ENCODE measurements at places on chromosomes 16 and 17. TPM values are rescaled to one million over a fixed set of nuclear protein-coding genes. Genes with fewer than 3 reads are reported as not detected.

DNA sequence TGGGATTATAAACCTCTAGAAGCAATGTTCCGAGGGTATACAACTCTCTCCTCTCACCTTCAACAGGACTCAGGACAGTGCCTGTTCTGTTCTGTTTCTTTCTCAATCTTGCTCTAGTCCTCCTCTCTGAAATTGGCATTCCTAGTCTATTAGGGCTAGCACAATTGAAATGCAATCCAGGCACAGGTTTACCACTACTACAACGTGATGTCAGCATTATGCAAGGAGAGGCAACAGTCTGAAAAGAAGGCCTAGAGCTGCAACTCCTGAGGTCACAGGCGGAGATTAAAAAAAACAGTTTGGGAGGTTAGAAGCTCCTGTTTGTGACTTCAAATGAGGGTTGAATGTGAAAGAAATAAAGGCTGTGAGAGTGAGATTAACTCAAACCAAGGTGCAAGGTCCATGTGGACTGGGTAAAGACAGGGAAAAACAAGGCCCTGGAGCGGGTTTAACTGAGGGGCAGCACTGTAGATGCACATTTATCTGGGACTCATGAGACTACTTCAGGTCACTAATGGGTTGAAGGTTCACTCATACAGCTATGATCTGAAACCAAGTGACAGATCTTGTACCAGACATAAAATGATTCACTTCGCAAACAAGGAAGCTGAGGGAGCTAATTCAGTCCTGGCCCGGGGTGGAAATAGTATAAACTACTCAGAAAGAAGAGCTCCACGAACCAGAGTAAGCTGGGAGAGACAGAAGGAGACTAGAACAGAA, 16.8 kb downstream of the AMFR start:
- no peak for DNase-seq

- DNase-seq: no peak
Measured at GRCh38 chr16:68246666-68247065, 1.5 kb downstream of the PLA2G15 start.

- DNase-seq: no peak
Measured at GRCh38 chr16:75025761-75026160, 26.9 kb downstream of the ZNRF1 start.

DNA sequence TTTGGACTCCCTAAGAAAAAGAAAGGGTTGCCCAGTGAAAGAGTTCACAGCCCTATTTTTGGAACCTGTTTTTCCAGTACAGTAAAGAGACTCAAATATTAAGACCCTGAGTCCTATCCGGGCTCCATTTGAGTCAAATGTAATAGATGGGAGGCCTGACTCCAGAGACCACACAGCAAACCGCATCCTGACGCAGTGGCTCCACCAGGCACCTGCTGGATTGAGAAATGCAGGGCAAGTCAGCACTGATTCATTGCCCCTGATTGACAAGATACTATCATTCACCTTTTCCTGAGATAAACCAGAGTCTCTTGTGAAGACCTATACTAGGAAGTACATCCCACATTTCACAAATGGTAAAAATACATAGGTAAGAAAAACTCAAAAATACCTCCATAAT, 715.7 kb upstream of the SOX9 start:
- no peak for DNase-seq

The GPS2 gene
- 25.0 TPM for total RNA-seq

DNA sequence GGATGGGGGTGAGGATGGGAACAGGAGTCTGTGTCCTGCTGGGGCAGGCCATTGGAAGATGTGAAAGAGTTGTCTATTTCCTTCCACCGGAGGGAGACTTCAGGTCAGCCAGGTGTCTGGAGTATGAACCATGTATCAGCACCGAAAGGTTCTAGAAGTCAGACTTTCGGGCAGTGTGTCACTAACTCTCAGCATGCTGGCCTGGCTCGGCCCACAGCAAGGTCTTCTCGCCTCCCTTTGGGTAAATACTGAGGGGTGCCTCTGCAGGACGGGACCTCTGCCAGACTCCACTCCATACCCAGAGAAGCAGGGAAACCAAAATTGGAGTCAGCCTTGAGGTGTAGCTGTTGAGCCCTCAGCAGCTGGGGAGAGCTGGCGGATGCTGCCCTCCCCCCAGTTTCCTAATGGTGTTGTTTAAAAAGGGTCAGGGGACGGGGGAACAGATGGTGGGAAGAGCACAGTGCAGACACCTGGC, 507 bp downstream of the CIITA start:
- DNase-seq: no peak

The SMIM5 gene
- total RNA-seq: 4.0 TPM

- DNase-seq: no peak
Measured at GRCh38 chr17:74892013-74892841, 1.2 kb downstream of the FADS6 start.

GRCh38 chr17:16938496-16939207, 33.3 kb downstream of the TNFRSF13B start:
- no peak for DNase-seq

DNA sequence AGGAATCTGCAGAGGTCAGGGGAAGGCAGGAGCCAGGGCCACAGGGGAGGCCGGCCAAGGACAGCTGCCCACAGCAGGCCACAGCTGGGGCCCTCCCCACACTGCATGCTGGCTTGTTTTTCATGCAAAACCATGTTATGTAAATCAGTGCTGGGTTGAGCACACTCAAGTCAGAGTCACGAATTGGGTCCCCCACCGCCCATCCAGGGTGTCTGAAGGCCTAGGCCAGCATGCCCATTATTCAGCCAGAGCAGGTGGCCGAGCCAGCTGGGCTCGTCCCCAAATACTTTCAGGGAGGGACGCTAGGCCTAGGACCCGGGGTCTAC, 51.2 kb upstream of the TOB1 start:
- DNase-seq: no peak

The CMTM1 gene
- total RNA-seq: 3.1 TPM

The KAT8 gene
- 41.2 TPM for total RNA-seq

The CCDC47 gene
- total RNA-seq: 63.6 TPM

DNA sequence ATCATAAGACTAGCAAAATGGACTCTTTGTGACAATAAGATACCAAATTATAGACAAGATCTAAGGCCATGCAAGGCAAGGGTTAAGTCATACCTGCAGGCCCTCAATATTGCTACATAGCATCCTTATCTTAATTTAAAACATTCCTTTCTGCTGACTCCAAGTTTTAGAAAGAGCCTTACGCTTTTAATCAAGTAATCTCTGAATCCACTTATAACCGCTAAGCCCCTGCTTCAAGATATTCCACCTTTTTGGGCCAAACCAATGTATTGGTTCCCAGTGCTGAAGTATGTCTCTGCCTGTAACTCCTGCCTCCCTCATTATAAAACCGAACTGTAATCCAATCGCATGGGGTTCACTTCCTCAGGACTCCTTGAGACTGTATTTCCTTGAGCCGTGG, 255.4 kb downstream of the PHKB start:
- no peak for DNase-seq

- no peak for DNase-seq
Measured at GRCh38 chr16:72442385-72443158, 270.6 kb upstream of the PMFBP1 start.

DNA sequence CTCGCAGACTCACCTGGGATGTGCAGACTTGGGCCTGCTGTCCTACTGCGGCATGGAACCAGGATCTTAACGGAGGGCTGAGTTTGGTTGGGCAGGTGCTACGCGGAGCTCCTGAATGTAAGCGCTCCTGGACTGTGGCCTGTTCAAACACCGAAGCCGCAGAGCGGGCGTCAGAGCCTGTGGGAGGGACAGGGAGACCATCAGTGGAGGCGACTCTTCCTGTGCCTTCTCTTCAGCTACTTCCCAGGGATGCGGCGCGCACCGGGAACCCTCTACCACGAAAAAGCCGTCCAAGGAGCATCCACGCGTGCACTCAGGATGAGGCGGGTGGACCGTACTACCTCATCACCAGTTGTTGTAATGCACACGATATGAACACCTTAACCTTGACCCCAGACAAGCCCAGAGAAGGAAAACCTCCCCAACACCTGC, 2.0 kb downstream of the USP36 start:
- DNase-seq: no peak

DNA sequence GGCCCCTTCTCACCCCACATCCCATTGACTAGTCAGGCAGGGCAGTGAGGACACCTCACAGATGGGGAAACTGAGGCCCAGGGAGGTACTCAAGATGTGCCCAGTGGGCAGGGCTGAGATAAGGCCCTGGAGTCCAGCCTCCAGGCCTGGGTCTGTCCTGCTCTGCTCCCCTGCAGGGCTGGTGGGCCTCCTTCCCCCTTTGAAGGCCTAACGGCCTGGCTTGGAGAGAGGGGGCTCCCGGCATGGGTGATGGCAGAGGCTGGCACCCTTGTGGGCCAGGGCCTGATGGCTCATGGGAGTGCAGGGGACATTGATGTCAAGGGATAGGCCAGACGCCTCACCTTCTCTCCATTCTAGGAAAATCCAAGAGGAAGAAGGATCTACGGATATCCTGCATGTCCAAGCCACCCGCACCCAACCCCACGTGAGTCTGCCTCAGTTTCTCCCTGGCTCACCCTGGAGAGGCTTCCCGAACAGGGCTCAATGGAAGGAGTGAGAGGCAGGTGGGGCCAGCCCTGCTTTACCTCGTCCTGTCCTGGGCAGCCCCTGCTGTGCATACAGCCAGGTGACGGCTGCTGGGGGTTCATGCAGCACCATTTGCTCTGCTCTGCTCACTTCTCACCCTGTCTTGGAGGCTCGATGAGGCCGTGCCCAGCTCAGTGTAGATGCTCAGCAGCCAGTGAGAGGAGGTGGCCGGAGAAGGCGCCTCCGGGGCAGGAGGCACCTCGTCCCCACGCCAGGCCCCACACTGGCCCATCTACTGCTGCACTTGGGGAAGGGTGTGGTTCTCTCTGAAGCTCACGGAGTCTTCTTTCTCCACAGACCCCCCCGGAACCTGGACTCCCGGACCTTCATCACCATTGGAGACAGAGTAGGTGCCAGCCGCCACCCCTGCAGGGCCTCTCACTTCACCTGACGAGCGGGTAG, 13.8 kb downstream of the MAP2K3 start:
- DNase-seq: no peak

DNA sequence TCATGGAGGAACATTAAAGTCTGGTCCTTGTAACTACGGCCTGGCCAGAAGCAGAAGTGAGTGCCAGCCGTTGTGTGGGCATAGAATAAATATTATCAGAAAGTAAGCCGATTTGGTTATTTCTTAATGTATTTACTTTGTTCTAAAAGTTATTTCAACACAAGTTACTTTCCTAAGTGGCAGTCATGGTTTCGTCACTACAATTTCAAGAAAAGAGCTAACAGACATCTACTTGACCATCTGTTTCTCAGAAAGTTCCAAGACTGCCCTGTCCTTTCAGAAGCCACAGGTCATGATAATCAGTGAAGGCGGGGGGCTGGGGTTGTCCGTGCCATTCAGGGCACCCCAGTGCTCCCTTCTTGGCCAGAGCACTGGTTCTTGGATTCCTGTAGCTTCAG, 14.9 kb upstream of the FASN start:
- no peak for DNase-seq

- no peak for DNase-seq
Measured at GRCh38 chr17:41583137-41584127, 3.3 kb downstream of the KRT14 start.

- no peak for DNase-seq
Measured at GRCh38 chr17:42138749-42139492, 15.9 kb downstream of the RAB5C start.

- no peak for DNase-seq
Measured at GRCh38 chr16:27223701-27224100, 20.4 kb downstream of the KDM8 start.

DNA sequence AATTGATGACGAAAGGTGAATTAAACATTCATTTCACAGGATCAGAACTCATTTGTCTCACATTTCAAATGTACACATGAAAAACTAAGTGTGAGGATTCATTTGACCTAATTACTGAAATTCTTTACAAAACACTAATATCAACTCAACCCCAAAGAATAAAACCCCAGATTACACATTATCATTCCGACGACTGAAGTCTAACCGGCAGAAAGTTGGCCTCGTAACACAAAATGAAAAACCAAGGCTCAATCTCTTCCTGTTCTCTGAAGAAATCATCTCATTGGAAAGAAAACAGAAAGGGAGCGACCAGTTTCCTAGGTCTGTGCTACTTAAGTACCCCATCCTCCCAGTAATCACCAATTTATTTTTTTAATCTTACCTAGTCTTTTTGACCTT, 1.8 kb downstream of the JPT1 start:
- DNase-seq: no peak

DNA sequence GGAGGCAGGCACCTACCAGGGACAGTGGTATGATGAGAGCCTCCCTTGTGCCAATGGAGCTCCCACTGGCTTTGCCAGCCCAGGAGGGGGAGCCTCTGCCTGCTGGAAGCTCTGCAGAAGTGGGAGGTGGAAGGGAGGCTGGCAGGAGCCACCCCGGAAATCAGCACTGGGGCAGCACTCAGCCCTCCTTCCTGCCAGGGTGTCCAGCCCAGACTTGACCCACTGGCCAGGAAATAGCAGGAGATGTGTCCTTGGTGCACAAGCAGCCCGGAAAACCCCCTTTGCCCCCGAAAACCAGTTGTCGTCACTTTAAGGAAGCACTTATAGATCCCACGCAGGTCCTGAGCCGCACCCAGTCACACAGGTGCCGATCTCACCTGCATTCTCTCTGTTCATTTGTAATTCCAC, 49.3 kb upstream of the CACNG4 start:
- no peak for DNase-seq

DNA sequence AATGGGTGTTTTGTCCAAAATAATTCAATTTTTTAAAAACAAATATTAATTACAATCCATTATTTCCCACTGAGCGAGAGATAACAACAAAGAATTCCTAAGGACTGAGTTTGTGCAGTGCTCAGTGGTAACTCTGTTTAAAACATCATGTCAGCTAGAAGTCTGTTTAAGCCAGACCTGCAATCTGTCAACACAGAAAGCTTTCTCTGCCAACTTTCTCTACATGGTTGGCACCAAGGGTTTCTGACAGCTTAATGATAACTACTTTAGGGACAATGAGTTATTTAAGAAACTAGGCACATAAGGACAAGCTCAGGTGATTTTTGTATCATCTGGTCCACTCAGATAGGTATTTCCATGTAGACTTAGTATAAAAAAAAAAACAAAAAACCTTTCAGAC, 81.8 kb downstream of the WDR59 start:
- DNase-seq: no peak

- DNase-seq: no peak
Measured at GRCh38 chr16:49456763-49457162, 83.2 kb downstream of the C16orf78 start.

The NUDT21 gene
- total RNA-seq: 144 TPM

DNA sequence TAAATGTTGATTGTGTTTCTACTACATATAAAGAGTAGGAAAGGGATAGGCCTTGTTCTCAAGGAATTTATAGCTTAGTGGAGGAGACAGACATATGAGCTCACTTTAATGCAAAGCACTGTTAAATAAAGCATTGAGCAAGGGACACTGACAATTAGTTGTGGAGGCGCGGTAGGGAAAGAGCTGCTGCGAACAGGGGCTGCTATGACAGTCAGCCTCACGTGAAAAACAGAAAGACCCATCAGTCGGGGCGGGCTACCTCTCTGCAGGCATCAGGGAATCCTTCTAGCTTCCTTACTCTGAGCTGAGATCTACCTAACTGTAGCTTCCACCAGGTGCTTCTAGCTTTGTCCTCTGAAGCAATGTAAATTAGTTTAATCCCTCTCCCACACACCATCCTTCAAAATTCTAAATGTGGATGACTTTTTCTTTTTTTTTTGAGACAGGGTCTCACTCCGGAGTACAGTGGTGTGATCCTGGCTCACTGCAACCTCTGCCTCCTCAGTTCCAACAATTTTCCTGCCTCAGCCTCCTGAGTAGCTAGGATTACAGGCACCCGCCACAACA, 129.9 kb upstream of the ZFHX3 start:
- no peak for DNase-seq

The CDH1 gene
- total RNA-seq: 35.2 TPM

GRCh38 chr16:73949574-73950320, 346.9 kb upstream of the PSMD7 start:
- DNase-seq: peak; percentile 66

Data from urinary bladder (tissue), 4 donors.